ENCODE measurements at places on chromosomes 7 and 10.

DNA sequence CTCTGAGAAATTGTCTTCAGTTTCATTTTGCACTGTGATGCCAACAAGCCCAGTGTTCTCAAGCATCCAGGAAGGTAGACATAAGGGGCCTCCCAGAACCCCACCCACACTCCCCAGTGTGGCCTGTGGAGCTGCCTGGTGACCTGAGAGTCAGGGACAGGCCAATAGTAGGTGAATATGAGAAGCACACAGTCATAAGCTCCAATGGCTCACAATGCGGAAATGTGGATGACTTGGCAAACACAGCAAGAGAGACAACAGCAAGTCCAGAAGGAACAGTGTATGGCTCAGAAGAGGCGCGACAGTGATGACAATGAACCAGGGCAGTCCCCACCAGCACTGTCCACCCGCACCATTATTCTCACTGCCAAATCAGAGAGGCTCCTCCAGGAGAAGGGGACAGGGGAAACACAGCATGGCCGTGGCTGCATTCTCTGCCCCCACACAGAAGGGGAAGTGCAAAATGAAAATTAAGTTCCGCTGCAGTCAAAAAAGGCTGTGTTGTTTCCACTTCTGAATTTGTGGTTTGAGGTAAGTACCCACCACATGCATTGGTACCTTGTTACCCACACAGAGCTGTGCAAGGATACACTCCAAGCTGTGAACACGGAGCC lies 419.8 kb downstream of the GRID1 start:
- peaks cover 12% of the 10 kb centered on the region for H3K27me3 ChIP-seq
- no peak for DNase-seq
- H3K4me3 ChIP-seq, result no peak overlapping the region

GRCh38 chr10:7478727-7479457 lies 68.1 kb upstream of the SFMBT2 start:
- DNase-seq, result no peak
- H3K4me1 ChIP-seq, result no peaks in the 10 kb centered on the region
- H3K4me3 ChIP-seq, result no peak overlapping the region
- no peak overlapping the region for H3K27ac ChIP-seq
- H3K27me3 ChIP-seq, result peaks cover 9% of the 10 kb centered on the region

- no peak overlapping the region for H3K4me3 ChIP-seq
- peaks cover 11% of the 10 kb centered on the region for H3K36me3 ChIP-seq
- no peak for DNase-seq
- peak overlapping the region; percentile 42 for H3K27ac ChIP-seq
These were observed 23.7 kb downstream of the ZNF775 start for GRCh38 chr7:150402671-150403321.

DNA sequence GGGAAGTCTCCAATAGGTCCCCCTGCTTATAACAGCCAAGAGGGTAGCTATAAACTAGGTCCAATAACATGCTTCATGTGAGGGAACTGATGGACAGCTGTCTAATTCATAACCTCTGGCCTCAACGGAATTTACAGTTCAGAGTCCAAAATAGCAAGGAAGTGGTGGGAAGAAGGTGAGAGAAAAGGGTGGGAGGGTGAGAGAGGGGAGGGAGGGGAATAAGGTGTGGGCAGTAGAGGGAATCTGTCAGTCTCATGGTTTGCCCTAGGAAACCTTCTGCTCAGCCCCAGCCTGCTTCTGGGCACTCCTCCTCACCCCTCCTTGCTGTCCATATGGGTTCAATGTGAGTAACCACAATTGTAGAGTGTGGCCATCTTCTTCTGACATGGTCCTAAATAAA lies 133.4 kb upstream of the ADO start:
- no peak for DNase-seq
- H3K27ac ChIP-seq, result no peak overlapping the region
- H3K36me3 ChIP-seq, result no peaks in the 10 kb centered on the region
- H3K4me3 ChIP-seq, result no peak overlapping the region

DNA sequence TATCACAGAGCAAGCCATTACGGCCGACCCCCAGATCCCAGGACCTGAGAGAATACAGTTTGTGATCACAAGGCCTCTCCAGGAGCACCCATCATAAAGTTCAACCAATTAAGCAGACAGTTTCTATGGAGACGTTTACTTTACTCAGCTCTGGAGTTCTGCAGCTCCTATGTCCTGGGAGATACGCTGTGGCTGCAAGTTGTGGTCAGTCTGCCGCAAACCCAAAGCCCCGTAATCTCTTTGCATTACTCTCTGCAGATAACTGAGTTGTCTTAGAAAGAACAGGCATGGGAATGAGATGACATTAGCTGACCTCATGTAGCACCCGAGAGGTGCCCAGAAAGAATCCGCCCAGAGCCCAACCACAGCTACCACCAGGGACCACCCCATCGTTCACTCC lies 305.1 kb downstream of the FGFR2 start:
- H3K36me3 ChIP-seq, result no peaks in the 10 kb centered on the region
- H3K27ac ChIP-seq, result no peak overlapping the region
- H3K4me3 ChIP-seq, result no peak overlapping the region
- peaks cover 83% of the 10 kb centered on the region for H3K27me3 ChIP-seq

DNA sequence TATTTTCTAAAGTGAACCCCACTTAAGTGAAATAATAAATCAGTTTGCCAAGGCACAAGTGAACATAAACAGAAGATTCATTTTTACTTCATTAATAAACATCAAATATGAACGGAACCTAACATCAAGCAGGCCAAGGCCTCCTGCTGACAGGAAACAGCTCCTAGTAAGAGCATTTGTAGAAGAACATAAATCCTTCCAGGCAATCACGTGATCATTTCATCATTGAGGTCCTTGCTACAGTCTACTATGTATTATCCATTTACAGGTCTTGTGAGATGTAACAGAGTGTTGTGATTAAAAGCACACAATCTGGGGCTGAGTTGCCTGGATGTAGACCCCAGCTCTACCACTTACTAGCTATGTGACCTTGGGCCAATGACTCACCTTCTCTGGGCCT lies 70.6 kb downstream of the CALD1 start:
- peak; percentile 96 for DNase-seq
- H3K36me3 ChIP-seq, result no peaks in the 10 kb centered on the region
- peak overlapping the region; percentile 8 for H3K27ac ChIP-seq
- H3K27me3 ChIP-seq, result peaks cover 3% of the 10 kb centered on the region
- H3K4me1 ChIP-seq, result peaks cover 59% of the 10 kb centered on the region

Measured in A673 (cell line).